Ovary (tissue), 10 donors: ENCODE measurements at places on chromosomes 3 and 15. TPM values are rescaled to one million over a fixed set of nuclear protein-coding genes. Genes with fewer than 3 reads are reported as not detected.

DNA sequence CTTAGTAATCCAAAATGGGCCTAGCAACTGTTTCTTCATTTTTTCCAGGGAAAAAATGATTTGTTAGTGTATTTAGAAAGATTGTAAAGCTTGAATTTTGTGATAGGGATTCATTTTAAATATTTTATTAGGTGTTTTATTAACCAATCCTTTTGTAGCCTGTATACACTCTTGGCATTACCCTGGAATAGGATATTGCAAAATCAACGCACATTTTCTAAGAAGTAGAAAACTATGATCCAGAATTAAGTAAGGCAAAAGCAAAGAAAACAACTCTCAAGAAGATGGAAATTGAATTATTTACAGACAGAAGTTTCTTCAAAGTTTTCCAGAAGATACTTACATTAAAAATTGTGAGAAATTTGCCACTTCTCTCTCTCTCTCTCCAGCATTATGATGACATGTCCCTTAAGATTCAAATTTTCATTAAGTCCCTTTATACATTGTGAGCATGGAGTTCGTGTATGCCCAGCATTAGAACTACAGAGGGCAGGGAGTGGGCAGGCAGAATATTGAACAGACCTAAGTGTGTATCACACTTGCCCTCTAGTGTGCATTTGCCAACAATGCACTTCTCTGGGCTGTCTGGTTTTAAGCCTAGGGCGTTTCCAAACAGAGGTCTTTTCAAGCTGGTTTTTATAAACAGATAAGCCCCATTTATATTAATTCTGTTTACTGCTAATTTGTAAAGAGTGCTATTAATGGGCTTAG, 28.5 kb upstream of the CMSS1 start:
- DNase-seq = no peak

GRCh38 chr3:108125550-108126071, 34.8 kb upstream of the CD47 start:
- no peak for DNase-seq

GRCh38 chr15:43208052-43209002, 12.5 kb downstream of the EPB42 start:
- no peak for DNase-seq

DNA sequence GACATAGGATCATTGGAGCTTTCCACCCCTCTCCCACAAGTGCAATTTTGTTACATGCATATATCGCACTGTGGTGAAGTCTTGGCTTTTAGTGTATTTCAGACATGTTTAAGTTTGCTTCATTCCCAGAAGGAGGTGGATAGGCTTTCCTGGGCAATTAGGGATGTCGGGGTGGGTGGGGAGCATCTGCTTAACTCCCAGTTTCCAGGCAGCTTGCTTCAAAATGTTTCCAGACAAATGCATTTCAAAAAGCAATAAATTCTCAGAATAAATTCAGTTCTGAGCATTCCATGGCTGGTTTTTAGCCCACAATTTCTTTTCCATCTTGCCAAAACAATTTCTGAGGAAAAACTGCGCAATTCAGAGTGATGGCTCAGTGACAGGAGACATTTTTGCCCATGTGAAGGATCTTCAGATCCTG, 227.7 kb upstream of the ZPLD1 start:
- DNase-seq = no peak

DNA sequence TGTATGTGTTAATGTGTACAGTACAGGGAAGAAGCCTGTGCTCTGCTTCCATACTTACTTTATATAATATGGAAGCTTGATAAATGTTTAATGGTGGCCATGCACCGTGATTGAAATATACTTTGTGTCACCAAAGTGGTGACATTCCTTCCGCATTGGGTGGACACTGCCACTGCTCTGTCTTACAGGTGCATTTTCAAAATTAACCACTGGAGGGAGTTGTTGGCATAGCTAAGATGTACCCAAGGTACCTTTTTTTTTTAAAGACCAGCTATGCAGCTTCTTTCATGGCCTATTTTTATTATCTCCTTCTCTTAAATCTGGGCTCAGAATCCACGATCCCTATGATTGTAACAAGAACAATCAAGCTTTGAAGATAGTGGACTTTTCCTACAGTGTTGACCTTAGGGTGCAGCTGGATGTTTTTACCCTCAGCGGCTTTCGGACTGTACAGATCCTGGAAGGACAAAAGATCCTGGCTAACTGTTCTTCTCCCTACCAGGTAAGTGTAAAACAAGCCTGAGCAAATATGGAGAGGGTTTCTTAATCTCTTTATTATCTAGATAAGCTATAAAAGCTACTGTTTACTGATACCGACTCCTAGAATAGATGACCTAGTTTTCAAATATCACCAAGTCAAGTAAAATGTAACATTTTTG, 21.6 kb upstream of the PAK6 start:
- no peak for DNase-seq

DNA sequence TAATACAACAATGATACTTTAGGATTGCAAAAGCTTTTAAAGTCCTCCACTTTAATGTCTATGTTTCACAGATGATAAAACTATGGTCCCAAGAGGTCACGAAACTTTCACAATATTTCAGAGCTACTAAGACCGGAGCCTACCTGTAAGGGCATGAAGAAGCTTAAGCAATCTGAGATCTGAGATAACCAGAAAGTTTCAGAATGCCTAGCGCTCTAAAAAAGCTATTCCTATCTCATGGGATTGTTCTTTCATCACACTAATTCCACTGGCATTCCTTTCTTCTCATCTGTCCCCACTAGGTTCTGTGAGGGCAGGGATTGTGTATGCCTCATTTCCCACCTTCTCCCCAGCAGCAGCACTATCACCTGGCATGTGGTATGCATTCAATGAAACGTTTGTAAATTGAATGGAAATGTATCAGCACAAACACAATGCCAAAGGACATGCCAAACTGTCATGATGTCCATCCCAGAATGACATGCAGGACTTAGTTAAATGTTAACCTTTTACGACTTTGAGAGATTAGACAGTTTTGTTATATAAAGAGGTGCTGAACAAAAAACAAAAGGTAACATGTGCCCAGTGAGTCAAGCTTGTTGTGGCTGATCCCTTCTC, 104.7 kb upstream of the NR2F2 start:
- DNase-seq = no peak

GRCh38 chr3:111336511-111336910, 205.5 kb upstream of the CD96 start:
- DNase-seq = no peak

GRCh38 chr3:15332405-15333098, at the start of gene SH3BP5:
Gene SH3BP5 (minus strand): TSS chr3:15332586. CDS start chr3:15332408, 178 bp downstream.
- peak; percentile 82 for DNase-seq

- DNase-seq = no peak
Measured at GRCh38 chr15:91165850-91166249, 65.8 kb downstream of the SV2B start.

DNA sequence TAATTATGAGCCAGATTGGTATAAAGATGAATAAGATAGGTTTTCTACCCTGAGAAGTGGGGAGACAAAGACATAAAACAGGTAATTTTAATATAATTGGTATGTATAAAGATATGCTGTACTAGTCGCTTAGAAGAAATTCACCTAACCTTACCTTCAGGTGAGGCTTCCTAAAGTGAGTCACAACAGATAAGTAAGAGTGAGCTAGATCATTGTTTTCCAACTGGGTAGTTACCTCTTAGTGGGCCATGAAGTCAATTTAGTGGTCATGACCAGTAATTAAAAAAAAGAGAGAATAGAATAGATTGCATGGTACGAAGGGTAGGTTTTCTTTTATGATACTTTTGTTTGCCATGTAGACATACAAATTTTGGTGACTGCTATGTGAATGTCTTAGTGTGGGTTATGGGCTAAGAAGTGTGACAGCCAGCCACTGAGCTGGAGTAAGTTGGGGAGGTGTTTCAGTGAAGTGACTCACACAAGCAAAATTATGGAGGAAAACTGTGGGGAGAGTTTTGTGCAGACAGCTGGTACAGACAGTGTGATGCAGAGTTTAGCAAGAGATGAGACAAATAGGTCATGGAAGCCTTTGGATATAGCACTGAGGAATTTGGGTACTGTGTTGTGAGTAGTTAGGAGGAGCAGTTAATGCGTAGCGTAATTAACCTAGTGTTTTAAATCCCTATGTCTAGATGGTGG, 8.2 kb downstream of the TRNT1 start:
- no peak for DNase-seq

DNA sequence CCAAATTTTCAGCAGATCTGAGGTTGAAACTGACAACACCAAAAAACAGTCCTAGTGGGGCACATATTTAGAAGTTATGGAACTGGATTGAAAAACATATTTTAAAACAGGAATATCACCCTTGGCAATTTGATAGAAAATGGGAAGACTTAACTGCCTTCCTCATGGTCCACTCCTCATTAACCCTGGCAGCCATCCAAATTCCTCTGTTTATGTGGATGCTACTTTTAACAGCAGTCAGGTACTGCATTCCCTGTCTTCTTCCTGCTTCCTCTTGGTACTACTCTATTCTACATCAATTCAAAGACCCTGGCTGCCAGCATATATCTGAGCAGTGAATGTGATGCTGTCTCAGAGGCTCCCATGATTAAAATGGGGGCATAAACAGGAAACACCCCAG, 54.3 kb downstream of the PDE8A start:
- DNase-seq = no peak

DNA sequence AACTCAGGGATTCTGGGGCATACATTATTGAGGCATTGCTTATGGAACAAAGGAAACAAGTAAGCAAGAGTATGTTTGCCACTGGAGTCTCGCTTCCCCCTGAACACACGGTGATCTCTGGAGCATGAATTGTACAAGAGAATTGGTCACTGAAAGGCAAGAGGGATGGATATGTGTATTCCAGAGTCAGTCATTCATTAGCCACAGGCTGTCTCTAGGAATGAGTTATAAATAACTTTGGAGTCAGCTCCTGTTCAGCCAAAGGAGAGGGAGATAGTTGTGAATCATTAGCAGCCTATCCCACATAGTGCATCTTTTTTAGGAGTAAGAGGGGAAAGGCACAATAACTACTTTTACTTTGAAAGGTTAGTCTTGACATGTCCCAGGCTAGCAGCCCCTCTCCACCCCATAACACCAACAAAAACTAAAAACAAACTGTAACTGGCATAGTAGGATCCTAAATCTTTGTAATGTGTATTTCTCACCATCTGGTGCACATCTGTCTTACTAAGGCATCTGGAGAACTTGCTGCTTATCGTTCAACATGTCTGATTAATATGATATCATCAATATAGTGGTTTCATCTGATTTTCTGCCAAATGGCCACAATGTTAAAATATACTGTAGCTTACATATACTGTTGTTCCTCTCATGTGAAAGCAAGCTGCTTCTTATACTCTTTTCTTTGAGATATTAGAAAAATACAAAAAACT, 462.2 kb downstream of the GRM7 start:
- no peak for DNase-seq

GRCh38 chr3:98730338-98730737, 32.8 kb upstream of the ST3GAL6 start:
- no peak for DNase-seq

DNA sequence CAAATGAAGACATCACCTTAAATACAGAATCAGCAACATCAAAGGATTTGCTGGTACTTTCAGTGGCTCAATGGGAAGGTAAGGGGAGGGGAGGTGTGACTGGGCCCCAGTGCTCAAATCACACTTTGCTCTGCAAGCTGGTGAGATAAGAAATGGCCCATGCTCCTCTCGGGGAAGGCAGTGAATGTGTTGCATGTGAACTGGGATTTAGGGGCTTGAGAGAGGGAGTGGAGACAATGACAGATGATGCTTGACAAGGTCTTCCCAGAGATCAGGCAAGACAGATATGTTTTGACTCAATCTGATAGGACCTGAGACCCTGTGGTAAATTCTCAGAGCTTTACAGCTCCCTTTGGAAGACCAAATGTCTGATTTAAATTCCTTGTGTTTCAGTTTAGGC, 233.0 kb upstream of the PROK2 start:
- DNase-seq = no peak

GRCh38 chr3:61353382-61353781, 102.1 kb upstream of the FHIT start:
- DNase-seq = no peak

DNA sequence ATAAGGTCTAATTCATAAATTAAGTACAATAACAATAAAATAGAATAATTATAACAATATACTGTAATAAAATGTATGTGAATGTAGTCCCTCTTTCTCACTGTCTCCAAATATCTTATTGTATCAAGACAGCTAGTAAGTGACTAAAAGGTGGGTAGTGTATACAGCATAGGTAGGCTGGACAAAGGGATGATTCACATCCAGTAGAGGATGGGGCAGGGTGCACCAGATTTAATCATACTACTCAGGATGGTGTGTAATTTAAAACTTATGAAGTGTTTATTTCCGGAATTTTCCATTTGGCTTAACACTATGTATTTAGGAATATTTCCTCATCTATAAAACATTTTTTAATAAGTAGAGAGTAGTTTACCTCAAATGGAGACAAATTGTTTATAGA, 876.1 kb upstream of the CADM2 start:
- no peak for DNase-seq

- no peak for DNase-seq
Measured at GRCh38 chr3:111915905-111916304, 56.8 kb downstream of the PHLDB2 start.

- peak; percentile 87 for DNase-seq
Measured at GRCh38 chr15:55318588-55319494, at the start of the genes PIGB and PIGBOS1. Gene PIGB (plus strand): TSS chr15:55319222. CDS start chr15:55319251, 29 bp downstream. Gene PIGBOS1 (minus strand): TSS chr15:55319123. CDS start chr15:55317792, 1,331 bp downstream.

DNA sequence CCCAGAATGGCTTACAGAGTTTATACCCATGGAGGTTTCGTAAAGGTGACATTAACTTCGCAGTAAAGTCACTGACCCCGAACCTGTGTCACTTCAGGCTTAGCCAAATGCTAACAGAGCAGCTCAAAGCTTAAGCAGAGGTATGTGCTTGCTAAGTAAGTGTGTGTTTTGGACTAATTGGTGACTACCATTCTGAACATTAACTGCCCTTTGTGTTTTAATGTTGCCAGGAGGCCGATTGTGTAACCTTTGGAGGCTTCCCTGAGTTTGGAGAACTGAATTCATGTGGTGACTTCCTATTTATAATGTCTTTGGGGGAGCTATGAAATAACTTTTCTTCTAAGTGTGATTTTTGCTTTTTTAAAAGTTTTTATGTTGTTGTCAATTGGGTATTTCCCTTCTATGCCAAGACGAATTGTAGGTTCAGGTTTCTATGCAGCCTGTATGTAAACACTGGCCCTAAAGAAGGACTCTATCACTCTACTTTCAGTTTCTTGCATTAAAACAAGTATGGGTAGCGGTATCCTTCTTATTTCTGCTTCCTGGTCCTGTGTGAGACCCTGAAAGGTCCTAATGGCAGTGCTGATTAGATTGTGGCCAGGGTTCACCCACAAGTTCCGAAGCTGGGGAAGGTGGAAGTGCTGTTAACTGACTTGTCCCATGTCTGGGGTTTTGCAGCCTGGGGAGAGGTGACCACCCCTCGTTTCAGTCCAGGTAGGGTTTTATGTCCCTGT, 86.3 kb downstream of the IGF1R start:
- no peak for DNase-seq

The ROPN1 gene
- total RNA-seq = not detected

The PHLDB2 gene
- total RNA-seq = 20.0 TPM

The TFRC gene
- 217 TPM for total RNA-seq

The RTP3 gene
- total RNA-seq = not detected

The SLC2A2 gene
- not detected for total RNA-seq

The INAFM2 gene
- total RNA-seq = 44.7 TPM

The WDR72 gene
- total RNA-seq = 0.83 TPM
